ENCODE measurements at places on chromosomes 4 and X. TPM values are rescaled to one million over a fixed set of nuclear protein-coding genes. Genes with fewer than 3 reads are reported as not detected.

GRCh38 chr4:185640811-185641675 is 105.7 kb upstream of the PDLIM3 start:
- DNase-seq = peak; percentile 55

- DNase-seq = no peak
Observed at GRCh38 chr4:138437263-138437851, 195.2 kb upstream of the SLC7A11 start.

Gene HMGN5
- 5.1 TPM for total RNA-seq

DNA sequence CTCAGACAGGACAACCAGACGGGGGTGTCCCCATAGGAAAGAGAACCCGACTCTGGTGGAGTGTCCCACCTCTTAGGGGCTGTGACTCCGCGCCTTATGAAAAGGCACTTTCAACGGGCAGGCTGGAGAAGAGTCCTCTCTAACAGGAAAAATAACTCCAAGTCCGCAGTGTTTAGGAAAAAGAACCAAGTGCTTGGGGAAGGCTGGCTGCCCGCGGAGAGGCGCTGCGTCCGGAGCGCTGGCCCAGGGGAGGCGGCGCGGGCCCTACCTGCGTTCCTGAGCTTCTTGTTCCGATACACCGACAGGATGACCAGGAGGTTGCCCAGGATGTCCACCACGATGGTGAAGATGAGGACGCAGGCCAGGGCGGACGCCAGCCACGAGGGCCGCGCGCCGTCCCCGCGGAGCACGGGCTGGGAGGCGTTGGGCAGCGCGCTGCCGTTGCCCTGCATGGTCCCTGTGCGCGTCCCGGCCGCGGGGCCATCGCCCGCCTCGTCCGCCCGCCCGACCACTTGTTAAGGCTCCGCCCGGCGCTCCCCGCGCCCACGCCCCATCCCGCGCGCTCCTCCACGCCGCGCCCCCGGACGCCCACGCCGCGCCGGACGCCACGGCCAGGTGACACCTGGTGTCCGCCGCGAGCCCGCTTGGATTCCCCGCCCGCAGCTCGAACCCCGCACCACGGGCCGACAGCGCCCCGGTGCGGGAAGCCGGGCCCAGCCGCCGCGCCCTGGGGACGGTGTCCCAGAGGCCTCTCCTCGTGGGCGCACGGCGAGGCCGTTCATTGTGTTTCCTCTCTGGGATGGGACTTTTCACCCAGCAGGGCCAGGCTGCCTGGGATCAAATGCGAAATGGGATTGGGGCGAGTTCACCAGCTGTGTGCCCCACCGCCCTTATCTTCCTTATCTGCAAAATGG is at the start of gene MTNR1A:
Gene MTNR1A, minus strand, starts transcription at position 654 of the 914 bp plus-strand sequence. Its CDS starts 202 bp downstream, at position 452.
- no peak for DNase-seq

- DNase-seq = peak; percentile 26
Observed at GRCh38 chrX:18146954-18147353, 73.7 kb downstream of the BEND2 start.

- no peak for DNase-seq
Observed at GRCh38 chr4:133150486-133151340, 1.6 kb downstream of the PCDH10 start.

DNA sequence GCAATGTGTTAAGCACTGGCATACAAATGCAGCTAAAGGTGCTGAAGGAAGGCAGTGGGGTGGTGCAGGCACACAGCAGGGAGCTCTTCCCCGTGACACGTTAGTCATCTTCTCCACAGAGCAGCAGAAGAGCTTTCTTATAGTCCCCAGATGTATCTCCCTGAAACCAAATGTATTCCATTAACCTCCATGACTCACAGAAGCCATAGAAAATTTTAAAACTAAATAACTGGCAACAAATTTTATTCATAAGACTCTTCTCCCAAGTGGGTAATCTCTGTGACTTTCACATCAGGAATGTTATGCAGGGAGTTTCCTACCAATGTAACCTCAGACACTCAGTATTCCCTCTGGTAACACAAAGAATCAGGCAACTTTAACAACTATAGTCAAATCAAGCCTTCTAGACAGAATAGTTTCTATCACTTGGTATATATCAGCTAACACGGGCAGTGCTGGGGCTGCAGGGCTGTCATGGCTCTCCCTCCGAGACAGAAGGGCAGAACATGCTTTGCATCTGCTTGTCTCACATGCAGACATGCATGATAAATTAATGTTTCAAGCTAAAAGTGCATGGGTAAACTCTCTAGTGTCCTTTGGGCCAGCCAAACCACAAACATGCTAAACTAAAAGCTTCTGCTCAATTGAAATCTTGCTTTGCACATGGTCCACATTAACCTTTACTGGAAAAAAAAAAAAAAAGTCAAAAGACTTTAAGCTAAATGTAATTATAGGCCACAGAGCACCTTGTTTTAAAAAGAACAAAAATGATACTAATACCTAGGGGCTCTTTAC is 28.2 kb downstream of the ANXA5 start:
- DNase-seq = no peak

Gene RXFP1
- total RNA-seq = not detected

Gene MTMR8
- 2.0 TPM for total RNA-seq

- no peak for DNase-seq
Observed at GRCh38 chr4:154366956-154367355, 124.6 kb downstream of the DCHS2 start.

DNA sequence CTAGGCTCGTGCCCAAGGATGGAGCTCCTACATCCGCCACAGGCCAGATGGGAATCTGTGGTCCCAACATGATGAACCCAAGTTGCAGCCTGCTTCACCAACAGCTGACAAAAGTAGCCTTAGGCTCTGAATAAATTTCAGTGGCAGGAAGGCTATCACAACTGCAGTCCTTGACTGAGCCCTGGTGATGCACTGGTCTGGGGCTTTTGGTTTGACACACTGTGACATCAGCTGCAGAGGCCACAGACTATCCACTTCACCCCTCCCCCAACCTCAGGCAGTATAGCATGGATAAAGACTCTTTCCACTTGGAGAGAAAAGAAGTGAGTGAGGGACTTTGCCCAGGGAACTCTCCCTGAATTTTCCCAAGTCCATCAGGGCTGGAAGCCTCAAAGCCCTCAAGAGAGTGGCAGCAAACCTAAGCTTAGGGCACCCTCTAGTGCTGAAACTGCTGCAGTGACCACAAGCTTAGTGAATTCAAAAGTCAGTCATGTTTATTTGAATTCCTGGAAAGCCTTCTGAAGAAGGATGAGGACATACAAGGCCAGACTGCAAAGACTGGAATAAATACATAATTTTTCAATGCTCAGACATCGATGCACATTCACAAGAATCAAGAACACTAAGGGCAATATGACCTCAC is 135.0 kb upstream of the TENT5D start:
- DNase-seq = peak; percentile 20

DNA sequence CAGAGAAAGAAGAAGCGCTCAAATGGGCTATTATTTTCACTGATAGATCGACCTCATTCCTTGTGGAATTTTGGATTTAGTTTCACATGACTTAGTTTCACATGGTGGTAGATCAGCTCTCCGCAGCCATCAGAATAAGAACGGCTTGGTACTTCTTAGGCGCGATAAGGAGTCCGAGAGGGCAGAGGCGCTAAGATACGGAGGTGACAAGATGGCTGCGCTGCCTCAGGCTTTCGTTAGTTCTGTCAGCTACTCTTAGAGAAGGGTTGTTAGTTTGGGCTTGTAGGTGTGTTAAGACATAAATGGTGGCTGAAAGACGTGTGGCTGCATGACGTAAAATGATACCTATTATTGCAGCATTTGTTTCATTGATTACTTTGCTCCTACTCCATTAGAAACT is 169.1 kb downstream of the UNC5C start:
- DNase-seq = no peak

Gene SRPX2
- total RNA-seq = 39.8 TPM

GRCh38 chr4:126790633-126791032 is 842.1 kb upstream of the INTU start:
- DNase-seq = no peak

- no peak for DNase-seq
Observed at GRCh38 chr4:68216501-68216900, 29.0 kb downstream of the TMPRSS11B start.

Gene WAS
- total RNA-seq = 0.20 TPM

GRCh38 chr4:100417565-100417964 is 100.3 kb downstream of the EMCN start:
- DNase-seq = no peak

DNA sequence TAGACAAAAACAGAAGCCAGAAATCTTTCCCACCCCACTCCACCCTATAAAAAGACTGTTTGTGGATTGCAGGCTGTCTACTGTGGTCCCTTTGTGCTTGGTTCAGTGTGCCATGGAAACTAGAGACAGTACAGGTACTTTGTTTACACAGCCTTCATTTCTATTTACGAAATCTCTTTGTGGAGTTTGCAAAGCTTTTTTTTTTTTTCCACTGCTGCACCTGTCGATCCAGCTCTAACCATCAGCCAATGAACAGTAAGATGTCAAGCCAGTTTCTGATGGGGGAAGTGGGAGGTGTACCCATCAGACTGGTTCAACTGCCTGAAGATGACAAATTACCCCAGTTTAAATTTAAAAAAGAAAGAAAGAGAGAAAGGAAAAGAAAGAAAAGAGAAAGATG is 20.2 kb upstream of the LRBA start:
- no peak for DNase-seq

DNA sequence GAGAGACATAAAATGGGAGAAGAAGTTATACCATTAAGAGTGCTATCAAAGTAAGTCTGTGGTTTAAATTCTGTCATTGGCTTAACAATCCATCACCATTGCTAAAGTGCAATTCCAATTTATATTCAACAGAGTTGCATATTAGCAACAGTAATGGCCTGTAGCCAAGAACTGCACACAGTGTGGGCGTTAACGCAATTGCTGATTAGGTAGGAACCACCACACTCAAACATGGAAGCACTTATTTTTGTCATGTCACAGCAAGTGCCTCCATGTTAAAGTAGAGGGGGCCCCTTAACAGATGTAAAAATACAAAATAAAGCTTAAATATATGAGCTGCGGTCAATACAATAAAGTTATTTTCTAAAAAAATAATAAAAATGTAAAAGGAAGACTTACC is 10.8 kb downstream of the LARP7 start:
- DNase-seq = no peak

DNA sequence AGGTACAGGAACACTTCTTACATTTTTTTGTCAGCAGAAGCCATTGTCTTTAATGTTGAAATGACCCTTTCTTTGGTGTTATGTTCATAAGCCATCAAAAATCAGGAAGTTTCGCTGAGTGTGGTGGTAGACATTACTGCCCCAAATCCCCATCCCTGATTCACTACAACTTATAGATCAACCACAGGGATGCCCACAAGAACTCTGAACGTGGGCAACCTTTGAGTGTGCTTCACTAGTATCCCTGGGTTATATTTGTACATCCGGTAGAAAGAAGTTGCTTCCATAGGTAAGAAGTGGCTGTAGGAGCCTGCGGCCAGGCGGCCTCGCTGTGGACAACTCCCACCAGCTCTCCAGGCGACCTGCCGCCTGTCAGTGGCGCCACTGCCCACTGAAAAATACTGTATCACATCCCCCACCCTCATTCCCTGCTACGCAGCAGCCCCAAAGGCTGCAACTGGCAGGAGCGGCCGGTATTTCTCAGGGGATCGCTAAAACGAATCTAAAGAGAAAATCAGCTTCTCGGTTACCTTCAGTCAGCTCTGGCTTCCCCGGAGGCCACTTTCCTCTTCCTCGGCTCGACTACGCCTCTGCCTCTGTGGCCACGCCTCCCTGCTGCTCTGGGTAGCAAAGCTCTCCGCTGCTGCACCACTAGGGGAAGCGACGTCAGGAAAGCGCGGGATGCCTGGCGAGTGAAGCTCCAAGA is 13.9 kb upstream of the ETDC start:
- no peak for DNase-seq

GRCh38 chr4:78325271-78326157 is 226.1 kb upstream of the ANXA3 start:
- DNase-seq = no peak

DNA sequence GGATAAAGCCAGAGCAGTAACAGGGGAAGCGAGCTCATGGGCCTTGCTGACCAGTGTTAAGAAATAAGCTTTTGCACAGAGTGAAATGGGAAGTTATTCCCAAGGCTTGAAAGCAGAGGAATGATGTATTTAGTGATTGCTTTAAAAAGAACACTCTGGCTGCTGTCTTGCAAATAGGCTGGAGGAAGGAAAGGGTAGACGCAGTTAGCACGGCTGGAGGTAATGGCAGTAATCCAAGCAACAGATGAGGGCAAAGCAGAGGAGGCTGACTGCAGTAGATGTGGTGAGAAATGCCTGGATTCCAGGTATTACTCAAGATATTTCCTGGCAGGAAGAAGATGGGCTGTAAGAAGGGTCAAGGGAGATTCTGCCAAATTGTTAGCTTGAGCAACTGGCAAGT is 1342.3 kb upstream of the AGA start:
- no peak for DNase-seq

Gene CORIN
- total RNA-seq = 0.12 TPM

- DNase-seq = peak; percentile 40
Observed at GRCh38 chrX:154013614-154014360, 5.9 kb downstream of the IRAK1 start.

Gene F8A2
- not detected for total RNA-seq

Gene PDZD4
- total RNA-seq = 1.4 TPM

Gene RHOH
- 7.3 TPM for total RNA-seq

- no peak for DNase-seq
Observed at GRCh38 chr4:26288355-26288909, 32.4 kb upstream of the RBPJ start.

Gene PCDH10
- not detected for total RNA-seq

- DNase-seq = no peak
Observed at GRCh38 chr4:188911707-188912106, 772.5 kb downstream of the TRIML1 start.

- no peak for DNase-seq
Observed at GRCh38 chrX:107686792-107687191, 58.5 kb downstream of the PRPS1 start.

GRCh38 chr4:140244328-140244727 is 90.3 kb upstream of the MAML3 start:
- DNase-seq = no peak

DNA sequence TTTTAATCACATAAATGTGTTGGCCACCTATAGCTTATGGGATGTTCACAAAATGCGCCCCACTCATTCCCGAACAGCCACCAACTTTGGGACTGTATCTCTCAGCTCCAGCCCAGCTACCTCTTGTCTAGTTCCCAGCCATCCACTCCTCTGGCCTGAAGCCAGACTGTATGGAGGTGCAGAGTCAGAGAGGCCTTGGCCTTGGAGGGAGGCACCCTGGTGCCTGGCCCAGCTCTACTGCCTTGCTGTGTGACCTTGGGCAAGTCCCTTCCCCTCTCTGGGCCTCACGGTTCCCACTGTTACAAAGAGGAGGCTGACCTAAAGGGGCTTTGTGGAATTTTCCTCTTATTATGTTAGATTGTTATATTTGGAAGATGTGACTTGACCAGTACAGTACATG is 13.9 kb downstream of the MAMLD1 start:
- no peak for DNase-seq

Gene C1QTNF7
- total RNA-seq = not detected

Gene SCRG1
- total RNA-seq = not detected

Measured in NCI-H460 (cell line).